Stimulated activated CD4-positive, alpha-beta T cell treated with anti-CD3 and anti-CD28 coated beads, Interleukin-15, amount 100 ng/mL, for 1 hour (primary cell): ENCODE measurements at places on chromosomes 2 and 18.

GRCh38 chr2:190469771-190470170, 61.6 kb downstream of the MFSD6 start:
- no peak for DNase-seq

- no peak for DNase-seq
Measured at GRCh38 chr18:12048827-12049175, 44.8 kb upstream of the ANKRD62 start.

GRCh38 chr2:45264227-45265225, 255.3 kb upstream of the SIX2 start:
- DNase-seq, result no peak

DNA sequence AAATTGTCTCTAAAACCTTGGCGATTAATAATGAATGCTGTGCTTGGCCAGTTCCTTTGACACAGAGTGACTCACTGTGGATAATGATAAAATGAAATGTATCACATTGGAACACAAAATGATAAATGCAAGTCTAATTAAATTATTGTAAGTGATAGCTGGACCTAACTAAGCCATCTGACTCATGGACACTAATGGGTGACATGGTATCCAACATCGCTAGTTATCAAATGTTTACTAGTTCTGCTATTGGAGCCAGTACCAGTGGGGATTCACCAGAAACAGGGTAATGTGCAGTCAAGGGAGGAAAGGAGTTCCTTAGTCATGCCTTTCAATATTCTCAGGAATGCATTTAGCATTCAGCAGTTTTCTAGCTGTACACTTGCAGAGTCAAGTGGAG, 736.3 kb upstream of the ACVR2A start:
- no peak for DNase-seq

GRCh38 chr2:197657562-197657961, 17.8 kb downstream of the RFTN2 start:
- DNase-seq, result no peak
